ENCODE measurements at places on chromosomes 4 and X. TPM values are rescaled to one million over a fixed set of nuclear protein-coding genes. Genes with fewer than 3 reads are reported as not detected.
A peak's percentile ranks its signal among the peaks of the same experiment; 100 is the strongest.

Gene MAGEE2
- not detected for total RNA-seq

GRCh38 chrX:153903991-153904957 is at the start of gene AVPR2:
Gene AVPR2 (plus strand): TSS chrX:153904673. CDS start chrX:153905146, 473 bp downstream.
- no peak within 1 kb of the TSS for H3K4me3 ChIP-seq
- no peaks in the 10 kb centered on the region for H3K27me3 ChIP-seq
- no peaks in the 10 kb centered on the region for H3K4me1 ChIP-seq
- no peaks in the 10 kb centered on the region for H3K36me3 ChIP-seq
- no peak within 1 kb of the TSS for H3K27ac ChIP-seq

- peak within 1 kb of the TSS; percentile 64 for H3K4me3 ChIP-seq
- H3K27ac ChIP-seq: no peak within 1 kb of the TSS
- H3K27me3 ChIP-seq: peaks cover 99% of the 10 kb centered on the region
- DNase-seq: no peak
Measured at GRCh38 chr4:41748571-41749475, at the start of gene PHOX2B. Gene PHOX2B (minus strand): TSS chr4:41748725. CDS start chr4:41748610, 115 bp downstream.

GRCh38 chr4:150342945-150343344 is 239.0 kb upstream of the MAB21L2 start:
- no peaks in the 10 kb centered on the region for H3K27me3 ChIP-seq
- H3K27ac ChIP-seq: no peak overlapping the region
- H3K36me3 ChIP-seq: peaks cover 3% of the 10 kb centered on the region
- no peak for DNase-seq

Gene IL2RG
- not detected for total RNA-seq

DNA sequence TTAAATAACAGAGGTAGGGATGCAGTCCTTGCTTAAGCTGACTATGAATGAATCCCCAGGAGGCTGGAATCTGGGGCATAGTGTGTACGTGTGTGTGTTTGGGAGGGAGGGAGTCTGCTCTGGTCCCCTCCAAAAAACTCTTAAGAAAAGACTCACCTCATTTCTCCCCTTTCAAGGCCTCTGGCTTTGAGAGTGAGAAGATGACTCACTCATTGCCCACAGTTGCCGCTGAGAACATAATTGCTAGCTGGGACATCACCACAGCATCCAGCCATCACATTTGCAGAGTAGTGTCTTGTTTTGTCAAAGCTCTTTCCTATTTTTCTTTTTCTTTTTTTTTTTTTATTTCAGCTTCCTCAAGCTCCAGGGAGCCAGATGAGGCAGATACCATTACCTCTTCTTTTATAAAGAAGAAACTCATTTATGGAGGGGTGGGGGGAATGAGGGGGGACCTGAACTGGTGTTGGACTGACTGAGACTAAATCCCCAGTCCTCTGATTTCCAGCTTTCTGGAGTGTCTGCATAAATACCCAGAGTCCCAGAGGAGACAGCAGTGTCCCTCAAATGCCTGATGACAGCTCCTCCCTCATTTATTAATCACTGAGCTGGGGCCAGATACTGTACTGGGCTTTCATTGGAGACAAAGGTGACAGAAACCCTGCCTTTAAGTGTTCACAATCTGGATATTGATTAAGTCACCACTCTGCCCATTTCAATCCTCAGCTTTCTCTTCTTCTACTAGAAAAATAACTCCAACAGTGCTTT is 61.9 kb upstream of the LAS1L start:
- no peak overlapping the region for H3K4me3 ChIP-seq
- no peak for DNase-seq
- no peak overlapping the region for H3K27ac ChIP-seq
- no peaks in the 10 kb centered on the region for H3K36me3 ChIP-seq

- no peak for DNase-seq
- H3K36me3 ChIP-seq: no peaks in the 10 kb centered on the region
- no peak overlapping the region for H3K27ac ChIP-seq
- H3K27me3 ChIP-seq: peaks cover 12% of the 10 kb centered on the region
Measured at GRCh38 chr4:151991001-151991883, 230.4 kb upstream of the GATB start.

Gene HSFX1
- 2.4 TPM for total RNA-seq
